ENCODE measurements at places on chromosomes 1 and 21.

DNA sequence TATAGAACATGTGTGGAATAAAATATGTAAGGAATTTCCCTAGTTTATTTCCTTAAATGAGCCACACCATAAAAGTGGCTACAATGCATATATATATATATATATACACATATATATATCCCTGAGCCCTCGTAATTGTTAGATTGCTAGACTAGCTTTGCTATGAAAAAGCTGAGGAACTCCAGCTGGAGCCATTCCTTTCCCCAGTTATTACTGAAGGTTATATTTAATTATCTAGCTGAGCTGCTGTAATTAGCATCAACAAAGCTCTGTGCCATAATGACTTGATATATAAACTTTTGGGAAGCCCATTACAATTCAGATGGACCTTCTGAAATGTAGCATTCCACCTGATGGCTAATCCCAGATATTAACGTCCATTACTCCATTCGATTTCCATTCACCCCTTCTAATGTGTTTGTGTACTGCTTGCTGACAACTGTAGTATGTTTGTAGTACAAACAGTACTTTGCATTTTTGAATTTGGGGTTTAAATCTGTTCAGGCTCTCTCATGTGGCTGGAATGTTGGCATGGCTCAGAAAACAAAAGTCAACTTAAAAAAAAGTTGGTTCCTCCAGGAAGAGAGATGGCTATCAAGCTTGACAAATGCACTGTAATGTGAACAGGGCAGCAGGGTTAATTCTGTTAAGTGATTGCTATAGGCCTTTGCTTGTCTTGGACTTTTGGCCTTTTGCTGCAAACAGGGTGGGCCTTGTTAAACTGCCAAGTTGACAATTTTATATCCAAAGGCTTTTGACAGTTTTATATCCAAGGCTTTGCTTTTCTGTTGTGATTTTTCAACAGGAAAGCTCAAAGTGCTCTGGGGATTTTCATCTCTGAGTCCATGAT, 170.0 kb downstream of the LTN1 start:
- peak; percentile 70 for DNase-seq

- no peak for DNase-seq
Observed at GRCh38 chr1:10903821-10904220, 107.4 kb upstream of the CASZ1 start.

DNA sequence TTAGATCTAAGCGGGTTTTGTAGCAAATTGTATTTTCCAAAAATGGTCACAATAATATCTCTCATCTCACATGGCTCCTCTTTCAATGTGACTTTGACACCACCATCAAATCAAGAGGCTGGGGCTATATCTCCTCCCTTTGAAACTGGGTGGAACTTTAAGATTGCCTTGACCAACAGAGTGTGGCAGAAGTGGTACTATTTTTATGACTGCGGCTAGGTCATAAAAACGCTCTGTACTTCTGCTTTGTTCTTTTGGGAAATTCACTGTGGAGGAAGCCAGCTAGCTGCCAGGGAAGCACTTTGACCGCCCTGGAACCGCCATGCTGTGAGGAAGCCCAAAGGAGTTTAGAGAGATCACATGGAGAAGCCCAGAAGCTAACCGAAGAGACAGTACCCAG, 50.7 kb upstream of the ACOT11 start:
- no peak for DNase-seq

DNA sequence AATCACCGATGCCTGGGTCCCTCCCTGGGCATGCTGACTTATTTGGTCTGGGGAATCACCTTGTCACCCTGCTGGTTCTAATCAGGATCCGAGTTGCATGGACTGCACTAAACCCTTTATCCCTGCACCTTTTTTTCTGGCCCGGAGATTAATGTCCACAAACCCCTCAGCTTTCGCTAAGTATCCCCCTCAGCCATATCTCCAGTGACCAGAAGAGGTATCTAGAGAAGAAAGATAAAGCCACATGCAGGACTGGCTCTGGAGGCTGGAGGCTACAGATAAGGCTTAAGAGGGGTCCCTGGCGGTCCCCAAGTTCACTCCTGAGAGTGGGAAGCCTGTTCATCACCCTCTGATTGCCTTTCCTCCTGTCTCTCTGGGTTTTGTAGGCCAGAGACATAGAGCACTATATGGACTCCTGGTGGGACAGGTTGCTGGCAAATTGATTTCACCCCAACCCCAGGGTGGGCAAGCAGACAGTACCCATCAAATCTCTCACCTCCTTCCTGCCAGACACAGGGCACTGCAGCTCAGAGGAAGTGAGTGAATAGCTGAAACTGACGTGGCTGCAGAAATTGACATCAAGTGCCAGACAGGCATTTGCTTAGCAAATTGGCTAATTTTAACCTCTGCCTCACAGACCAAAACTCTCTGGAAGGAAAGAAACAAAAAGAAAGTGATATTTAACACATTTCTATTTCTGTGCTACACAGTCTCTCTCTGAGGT, 38.8 kb downstream of the HMGB4 start:
- no peak for DNase-seq

DNA sequence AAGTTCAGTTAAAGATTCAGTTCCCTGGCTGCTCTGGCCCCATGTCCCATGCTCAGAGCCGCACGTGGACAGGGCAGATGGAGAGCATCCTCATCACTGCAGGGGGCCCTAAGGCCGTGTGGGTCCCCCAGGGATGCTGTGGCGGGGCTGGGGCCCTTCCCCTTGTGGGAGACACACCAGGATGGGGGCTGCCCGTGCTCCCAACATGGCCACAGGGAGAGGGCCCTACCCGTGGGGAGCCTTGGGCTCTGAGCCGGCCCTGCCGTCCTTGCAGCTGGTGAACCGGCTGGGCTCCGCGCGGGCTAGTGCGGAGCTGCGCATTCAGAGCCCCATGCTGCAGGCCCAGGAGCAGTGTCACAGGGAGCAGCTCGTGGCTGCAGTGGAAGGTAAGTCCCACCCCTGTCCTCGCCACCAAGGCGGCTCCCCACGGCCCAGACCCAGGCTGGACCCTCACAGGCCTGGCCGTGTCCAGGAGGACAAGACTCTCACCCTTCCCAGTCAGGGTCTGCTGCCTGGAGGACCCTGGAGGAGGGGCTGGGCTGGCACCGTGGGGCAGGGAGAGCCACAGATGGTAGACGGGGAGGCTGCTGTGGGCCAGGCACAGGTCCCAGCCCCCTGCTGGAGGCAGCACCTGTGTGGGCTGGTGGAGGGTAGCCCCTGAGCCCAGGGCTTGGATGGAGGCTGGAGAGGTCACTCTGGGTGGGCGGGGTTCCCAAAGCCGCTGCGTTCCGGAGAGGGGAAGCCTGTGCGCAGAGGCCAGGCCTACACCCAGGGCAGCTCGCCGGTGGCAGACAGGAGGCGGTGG, 53.8 kb downstream of the TRIM11 start:
- DNase-seq, result no peak

DNA sequence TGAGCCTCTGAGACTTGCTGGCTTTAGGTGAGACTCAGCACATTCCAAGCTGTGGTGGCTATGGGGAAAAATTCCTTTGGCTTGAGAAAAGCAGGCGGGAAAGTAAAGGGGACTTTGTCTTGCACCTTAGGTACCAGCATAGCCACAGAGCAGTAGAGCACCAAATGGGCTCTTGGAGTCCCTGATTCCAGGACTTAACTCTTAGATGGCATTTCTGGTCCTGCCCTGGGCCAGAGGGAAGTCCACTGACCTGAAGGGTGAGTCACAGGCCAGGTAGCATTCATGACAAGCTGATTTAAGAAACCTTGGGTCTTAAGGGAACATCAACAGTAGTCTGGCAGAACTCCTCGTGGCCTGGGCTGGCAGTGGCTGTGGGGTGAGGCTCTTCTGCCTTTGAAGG, 344.7 kb downstream of the DUSP10 start:
- DNase-seq, result no peak

DNA sequence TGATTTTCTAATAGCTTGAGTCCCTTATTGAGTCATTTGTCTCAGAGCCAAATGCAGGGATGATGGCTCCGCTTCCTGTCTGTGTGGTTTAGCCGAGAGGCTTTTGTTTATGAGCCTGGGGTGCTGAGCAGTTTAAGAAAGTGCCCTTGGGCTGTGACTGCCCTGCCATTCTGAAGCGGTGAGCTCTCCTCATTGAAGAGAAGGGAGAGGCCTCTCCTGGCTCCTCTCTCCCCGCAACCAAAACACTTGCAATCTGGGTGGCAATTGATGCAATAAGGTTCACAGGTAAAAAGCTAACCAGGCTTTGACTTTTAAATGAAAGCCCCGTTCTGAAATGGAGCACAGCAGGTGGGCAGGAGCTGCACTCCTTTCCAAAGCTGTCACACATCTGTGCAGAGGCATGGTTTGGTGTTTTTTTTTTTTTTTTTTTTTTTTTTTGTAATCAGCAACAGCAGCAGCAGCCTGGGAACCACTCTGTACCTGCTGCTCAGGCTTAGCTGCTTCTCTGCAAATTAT, 403.7 kb downstream of the SIPA1L2 start:
- DNase-seq, result peak; percentile 12

- peak; percentile 95 for DNase-seq
Observed at GRCh38 chr1:51671527-51672325, 54.8 kb downstream of the OSBPL9 start.

GRCh38 chr1:241810769-241811405, 37.1 kb upstream of the EXO1 start:
- DNase-seq, result no peak

DNA sequence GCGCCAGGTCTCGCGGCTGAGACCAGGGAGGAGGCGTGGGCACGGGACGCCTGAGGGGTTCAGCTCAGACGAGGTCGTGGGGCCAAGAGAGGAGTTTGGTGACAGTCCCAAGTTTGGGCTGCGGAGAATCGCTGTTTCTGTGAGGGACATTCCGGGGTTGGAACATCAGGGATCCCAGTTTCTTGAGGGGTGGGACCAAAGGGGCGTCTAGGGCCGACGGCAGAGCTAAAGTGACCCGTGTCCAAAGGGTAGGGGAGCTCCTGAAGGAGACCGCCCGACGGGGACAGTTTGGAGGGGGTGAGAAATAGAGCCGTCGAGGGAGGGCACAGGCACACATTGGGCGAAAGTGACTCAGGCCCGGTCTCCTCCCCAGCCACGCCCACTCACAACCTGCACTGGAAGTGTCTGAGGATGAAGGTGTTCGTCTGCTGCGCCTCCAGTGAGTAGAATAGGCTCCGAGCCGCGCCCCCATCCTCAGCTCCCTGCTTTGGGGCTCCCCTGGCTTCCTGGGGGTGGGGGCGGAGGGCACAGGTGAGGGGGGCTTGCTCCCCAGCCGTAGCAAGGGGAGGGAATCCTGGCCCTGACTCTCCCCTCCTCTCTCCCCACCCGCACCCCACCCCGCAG, 7.0 kb downstream of the EFNA3 start:
- DNase-seq, result no peak

DNA sequence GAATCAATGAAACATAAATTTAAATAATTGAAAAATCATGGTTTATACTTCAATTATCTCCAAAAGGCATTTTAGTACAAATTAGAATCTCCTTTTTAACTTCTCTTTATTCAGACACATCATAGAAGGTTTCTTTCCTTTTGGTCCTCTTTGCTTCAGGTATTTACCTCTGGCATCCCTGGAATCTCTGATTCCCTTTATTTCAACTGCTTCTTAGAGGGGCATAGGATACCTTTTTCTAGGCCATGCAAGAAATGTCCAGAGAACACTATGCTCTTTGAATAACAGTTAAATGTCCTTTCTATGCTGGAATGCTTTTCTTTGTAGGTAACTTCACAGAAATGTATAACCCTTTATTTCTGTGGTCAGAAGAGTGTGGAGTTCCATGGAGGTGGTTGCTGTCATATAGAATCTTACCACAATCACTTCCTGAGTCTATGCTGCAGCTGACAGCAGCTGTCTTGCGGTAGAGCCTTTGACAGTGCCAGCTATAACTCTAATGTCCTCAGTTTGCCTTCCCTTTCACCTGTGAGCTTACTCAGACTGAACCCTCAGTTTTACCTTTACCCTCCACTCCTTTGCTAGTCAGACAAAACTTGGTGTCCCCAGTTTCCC, 8.6 kb downstream of the LAMC2 start:
- no peak for DNase-seq

- no peak for DNase-seq
Observed at GRCh38 chr1:21517161-21517589, 8.0 kb downstream of the ALPL start.

- DNase-seq, result no peak
Observed at GRCh38 chr1:66312271-66312990, 221.5 kb upstream of the SGIP1 start.

DNA sequence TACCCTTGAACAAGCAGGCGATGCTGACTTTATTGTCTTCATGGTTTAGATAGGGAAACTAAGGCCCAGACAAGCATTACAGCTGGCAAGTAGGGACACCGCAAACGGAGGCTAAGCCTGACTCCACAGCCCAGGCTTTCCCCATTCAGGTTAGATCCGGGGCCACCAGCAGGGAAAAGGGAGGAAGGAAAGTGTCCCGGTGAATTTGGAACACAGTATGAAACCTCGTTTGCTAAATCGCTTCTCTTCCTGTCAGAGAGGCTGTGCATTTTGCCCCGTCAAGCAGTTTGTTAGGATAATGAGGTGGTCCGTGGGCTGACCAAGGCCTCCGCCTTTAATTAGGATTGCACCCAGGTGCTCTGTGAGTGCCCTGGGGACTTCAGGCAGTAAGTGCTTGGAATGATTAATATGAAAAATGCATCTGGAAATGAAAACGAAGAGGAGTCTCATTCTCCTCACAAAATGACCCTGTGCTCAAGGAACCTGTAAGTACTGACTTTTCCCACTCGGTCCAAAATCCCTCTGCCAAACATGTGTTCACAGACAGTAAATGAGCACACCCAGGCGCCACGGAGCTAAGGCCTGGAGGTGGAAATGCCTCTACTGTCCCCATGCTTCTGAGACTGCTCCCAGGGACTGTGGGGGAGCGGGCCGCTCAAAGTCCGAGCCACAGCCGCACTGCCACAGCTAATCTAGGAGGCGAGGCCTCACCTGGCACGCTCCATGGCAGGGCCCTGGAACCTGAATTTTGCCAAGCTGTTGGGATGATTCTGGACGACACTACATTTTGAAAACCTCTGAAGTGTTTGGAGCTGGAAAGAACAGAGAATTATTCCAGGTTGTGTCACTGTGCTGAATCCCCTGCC, 234.1 kb downstream of the SDCCAG8 start:
- no peak for DNase-seq

Measured in endothelial cell of umbilical vein (primary cell).